ENCODE measurements at places on chromosomes 5 and 9. TPM values are rescaled to one million over a fixed set of nuclear protein-coding genes. Genes with fewer than 3 reads are reported as not detected.

DNA sequence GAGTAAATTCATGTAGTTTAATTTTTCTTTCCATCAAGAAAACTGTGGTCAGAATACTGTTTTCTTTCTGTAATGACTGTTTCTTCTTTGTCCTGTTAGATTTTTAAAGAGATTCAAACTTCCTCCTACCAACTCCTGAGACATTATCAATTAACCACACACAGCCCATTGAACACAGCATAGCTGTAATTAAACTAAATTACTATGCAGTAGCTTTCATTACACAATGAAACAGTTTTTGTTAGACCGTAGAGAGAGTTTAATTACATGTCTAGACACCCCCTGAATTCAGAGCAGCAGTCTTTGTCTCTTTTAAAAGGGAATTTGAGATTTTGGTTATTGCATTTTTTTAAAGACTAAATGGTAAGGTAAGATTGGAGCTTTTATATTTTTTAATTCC is 77.5 kb downstream of the STARD4 start:
- H3K4me1 ChIP-seq: no peaks in the 10 kb centered on the region
- no peaks in the 10 kb centered on the region for H3K27me3 ChIP-seq
- no peak for DNase-seq
- H3K27ac ChIP-seq: no peak overlapping the region
- H3K36me3 ChIP-seq: no peaks in the 10 kb centered on the region
- no peak overlapping the region for H3K4me3 ChIP-seq

DNA sequence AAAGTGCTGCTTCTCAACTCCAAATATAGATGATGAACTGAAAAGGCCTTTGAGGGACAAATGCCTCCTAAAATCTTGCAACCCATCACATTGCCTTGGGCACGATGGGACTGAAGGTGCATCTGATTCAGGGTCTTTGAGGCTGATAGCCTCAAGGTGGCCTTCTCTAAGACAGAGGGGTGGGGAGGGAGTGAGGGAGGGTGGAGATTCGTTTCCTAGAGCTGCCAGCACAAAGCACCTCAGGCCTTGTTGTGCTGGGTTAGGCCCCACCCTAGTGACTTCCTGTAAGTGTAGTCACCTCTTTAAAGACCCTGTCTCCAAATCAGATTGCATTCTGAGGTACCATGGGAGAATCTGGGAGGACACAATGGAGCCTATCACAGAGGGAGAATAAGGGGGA is 57.1 kb downstream of the BARX1 start:
- peaks cover 11% of the 10 kb centered on the region for H3K36me3 ChIP-seq
- H3K4me3 ChIP-seq: no peak overlapping the region
- no peak overlapping the region for H3K27ac ChIP-seq
- no peaks in the 10 kb centered on the region for H3K27me3 ChIP-seq
- no peak for DNase-seq

- no peak overlapping the region for H3K27ac ChIP-seq
- H3K27me3 ChIP-seq: peaks cover 5% of the 10 kb centered on the region
- H3K4me3 ChIP-seq: no peak overlapping the region
- no peaks in the 10 kb centered on the region for H3K36me3 ChIP-seq
Measured at GRCh38 chr9:100401042-100401441, 25.9 kb upstream of the MSANTD3 start.

Gene PRRX2
- not detected for polyA plus RNA-seq

- no peak overlapping the region for H3K27ac ChIP-seq
- DNase-seq: no peak
- peaks cover 18% of the 10 kb centered on the region for H3K27me3 ChIP-seq
- H3K4me1 ChIP-seq: no peaks in the 10 kb centered on the region
- no peaks in the 10 kb centered on the region for H3K36me3 ChIP-seq
- H3K4me3 ChIP-seq: no peak overlapping the region
Measured at GRCh38 chr9:117869287-117869686, 165.1 kb downstream of the TLR4 start.

DNA sequence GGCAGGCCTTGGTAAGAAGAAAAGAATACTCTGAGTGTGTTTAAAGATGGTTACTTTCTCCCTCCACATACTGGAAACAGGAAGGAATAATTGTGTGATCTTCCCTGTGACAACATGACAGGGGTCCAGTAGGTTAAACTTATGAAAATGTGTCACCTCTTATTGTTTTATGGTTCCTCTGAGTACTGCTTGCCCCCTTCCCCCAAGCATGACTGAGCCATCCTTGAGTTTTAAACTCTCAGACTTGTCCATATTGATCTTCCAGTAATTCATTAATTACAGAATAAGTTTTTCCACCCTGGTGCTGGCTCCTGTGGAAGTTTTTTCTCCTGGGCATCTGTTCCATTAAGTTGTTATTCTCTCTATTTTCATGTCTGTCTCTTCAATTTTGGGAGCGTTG is 95.8 kb downstream of the CNTLN start:
- DNase-seq: no peak
- H3K27me3 ChIP-seq: no peaks in the 10 kb centered on the region
- no peaks in the 10 kb centered on the region for H3K4me1 ChIP-seq

DNA sequence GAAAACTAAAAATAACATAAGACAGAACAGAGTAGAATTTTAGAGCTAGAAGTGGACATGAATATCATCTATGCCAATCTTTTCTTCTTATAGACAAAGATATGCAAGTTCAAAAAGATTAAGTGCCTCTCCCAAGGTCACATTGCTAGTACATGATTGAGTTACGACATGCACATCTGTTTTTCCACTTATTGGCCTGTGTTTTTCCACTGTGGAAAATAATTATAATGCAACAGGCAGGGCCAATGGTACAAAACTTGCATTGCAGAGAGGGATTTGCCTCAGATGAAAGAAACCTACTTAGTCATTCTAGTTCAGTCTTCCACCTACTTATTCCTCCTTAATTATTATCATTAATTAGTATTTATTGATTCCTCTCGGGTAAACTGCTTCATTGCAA is 407.8 kb upstream of the SGCD start:
- H3K27me3 ChIP-seq: no peaks in the 10 kb centered on the region
- H3K4me3 ChIP-seq: no peak overlapping the region
- H3K27ac ChIP-seq: no peak overlapping the region
- H3K36me3 ChIP-seq: no peaks in the 10 kb centered on the region
- DNase-seq: no peak
- no peaks in the 10 kb centered on the region for H3K4me1 ChIP-seq
